Aorta (tissue), 5 donors: ENCODE measurements at places on chromosomes 5 and 9. TPM values are rescaled to one million over a fixed set of nuclear protein-coding genes. Genes with fewer than 3 reads are reported as not detected.

The DOK3 gene
- total RNA-seq = 21.6 TPM

The ARL14EPL gene
- total RNA-seq = 0.63 TPM

The C9orf85 gene
- total RNA-seq = 17.9 TPM

DNA sequence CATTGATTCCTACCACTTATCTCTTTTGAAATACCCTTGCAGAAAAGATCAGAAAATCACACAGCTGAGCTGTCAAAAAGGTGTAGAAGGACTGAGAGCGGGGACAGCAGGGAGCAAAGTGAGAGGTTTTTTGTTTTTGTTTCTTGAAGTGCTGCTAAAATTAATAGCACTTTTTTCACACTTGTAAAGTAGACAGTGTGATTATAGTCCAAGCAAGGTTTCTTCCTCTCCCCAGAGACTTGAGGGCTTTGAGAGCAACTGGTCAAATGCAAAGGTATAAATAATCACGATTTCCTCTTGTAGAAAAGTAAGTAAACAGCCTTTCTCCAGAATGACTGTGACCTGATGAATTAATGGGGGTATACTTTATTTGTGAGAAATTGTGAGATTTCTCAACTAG, 326.9 kb downstream of the ZNF608 start:
- no peak for DNase-seq

GRCh38 chr5:73901455-73901854, 275.5 kb downstream of the ARHGEF28 start:
- no peak for DNase-seq

DNA sequence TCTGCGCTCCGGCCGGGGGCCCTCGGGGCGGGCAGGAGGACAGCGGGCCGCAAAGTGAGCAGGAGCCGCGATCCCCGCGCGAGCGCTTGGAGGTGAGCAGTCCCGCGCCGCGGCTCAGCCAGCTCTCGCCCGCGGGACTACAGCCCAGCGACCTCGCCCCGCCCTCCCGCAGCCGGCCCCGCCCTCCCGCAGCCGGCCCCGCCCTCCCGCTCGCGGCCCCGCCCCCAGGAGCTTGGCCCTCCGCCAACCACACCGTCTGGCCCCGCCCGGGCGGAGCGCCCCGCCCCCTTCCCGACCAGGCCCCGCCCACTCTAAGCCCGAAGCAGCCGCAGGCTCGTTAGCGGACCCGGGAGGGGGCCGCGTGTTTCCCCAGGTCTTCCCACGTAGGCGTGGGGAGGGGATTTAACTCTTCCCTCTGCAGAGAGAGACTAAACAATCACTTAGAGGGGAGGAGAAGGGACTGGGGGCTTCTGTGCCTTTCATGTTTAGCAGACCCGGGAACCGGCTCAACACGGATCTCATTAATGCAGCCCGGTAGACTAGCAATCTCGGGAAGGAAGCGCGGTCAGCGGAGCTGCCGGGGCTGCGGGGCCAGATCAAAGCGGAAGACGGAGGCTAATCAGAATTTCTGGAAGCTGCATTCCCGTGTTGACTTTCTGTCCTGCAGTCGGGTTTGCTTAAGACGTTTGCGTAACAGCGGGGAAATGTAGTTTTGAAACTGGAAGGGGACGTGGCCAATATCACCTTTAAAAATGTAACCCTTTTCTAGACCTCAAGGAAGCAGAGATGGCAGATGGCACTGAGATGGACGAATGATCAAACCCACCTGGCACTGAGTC, at the start of gene MYO10:
TSS of gene MYO10 (minus strand) at position 139 of the 839 bp plus-strand sequence. CDS start 480 bp downstream, outside the sequence.
- peak; percentile 96 for DNase-seq

GRCh38 chr5:132867046-132867451, 607 bp downstream of the UQCRQ start:
- no peak for DNase-seq

DNA sequence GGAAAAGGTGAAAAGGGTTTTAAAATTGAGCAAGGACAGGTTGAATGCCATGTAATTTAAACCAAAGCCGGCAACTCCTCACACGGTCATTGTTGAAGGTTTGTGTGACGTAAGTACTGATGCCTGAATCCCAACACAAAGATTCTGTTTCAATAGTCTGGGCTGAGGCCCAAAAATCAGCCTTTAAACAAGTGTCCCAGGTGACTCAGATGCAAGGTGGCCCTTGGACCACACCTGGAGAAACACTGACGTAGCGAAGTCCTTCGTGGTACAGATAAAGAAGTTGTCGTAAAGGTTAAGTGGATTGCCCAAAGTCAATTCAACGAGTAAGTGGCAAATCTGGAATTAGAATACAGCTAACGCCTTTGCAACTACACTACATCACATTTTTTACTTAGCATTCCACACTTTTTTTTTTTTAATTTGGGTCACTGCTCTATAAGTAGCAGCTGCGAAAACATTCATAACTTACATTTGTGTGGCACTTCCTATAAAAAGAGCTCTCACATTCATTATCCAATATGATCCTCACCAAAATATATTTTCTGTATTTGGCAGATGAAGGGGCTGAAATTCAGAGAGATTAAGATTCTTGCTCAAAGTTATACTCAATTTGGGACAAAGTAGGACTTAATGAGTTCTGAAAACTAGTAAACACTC, 111.3 kb downstream of the LPAR1 start:
- DNase-seq = no peak

GRCh38 chr5:10981932-10982331, 220.9 kb upstream of the DAP start:
- DNase-seq = no peak

DNA sequence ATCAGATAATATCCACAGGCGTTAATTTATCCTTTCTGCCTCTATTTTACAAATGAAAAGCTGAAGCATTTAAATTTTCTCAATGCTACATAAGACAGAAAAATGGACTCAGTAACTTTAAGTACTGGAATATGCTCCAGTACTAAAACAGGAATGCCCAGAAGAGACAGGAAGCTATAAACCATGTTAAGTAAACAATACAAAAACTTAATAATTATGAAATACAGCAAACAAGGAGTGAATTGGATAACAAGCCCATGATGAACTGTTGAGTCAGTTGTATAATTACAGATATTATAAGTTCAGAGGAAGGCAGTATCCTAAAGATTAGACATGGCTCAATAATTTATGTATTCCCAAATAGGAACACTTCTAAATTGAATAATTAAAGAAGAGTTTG, 148.5 kb downstream of the CHSY3 start:
- DNase-seq = no peak

GRCh38 chr5:135578685-135579341, at the start of gene CXCL14:
Gene CXCL14, minus strand, starts transcription at chr5:135578991. Its CDS starts 213 bp downstream, at chr5:135578778.
- DNase-seq = peak; percentile 84

The IL9 gene
- total RNA-seq = not detected

The FOXI1 gene
- not detected for total RNA-seq

DNA sequence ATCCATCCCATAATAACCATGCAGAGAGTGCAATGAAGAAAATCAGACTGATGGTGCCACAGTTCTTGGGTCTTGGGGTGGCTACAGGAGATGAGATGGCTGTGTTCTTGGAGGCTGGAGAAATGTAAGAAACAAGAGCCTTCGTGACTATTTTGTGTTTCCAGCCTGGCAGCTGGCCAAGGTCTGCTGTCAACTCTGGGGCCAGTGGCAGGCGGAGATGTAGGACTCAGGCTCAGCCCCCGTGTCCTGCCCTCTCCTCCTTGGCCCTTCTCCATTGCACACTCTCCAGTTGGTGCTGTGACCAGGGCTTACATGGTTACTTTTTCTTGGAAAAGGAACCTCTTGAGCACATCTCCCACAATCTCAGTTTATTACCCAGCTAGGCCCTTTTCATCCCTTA, 235.4 kb downstream of the DMRT2 start:
- no peak for DNase-seq

The PCDHB5 gene
- total RNA-seq = 4.1 TPM

The CAVIN4 gene
- total RNA-seq = 1.1 TPM
